ENCODE measurements at places on chromosomes 6 and 20.
A peak's percentile ranks its signal among the peaks of the same experiment; 100 is the strongest.

GRCh38 chr6:168007592-168008338 is 10.3 kb downstream of the KIF25 start:
- DNase-seq = peak; percentile 86

DNA sequence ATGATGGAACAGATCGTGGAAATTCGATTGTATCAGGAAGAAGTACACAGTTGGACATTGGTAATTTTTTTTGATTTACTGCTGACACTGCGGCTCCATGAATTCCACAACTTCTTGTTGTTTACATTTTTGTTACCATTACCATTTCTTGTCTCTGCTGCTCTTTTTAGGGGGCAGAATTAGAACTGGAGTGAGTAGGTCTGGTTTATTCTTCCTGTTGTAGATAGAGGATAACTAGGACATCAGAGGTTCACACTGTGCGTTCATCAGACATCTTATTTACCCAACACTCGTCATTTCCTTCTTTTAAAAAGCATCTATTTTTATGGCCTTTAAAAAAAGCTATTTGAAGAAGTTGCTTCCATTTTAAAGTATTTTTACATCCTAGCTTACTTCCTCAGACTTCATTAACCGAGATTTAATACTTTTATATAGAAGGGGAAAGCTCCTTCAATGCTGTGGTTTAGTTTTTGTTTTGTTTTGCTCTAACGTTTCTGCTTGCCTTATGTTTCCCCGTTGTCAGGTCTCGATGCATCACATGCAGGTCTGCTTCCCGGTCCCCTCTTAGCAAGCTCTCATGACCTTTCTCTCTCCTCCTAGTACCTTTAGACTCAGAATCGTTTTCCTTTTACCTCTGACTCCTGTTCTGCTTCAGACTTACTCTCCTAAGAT is 139.1 kb downstream of the ARID1B start:
- DNase-seq = no peak

- DNase-seq = no peak
Observed at GRCh38 chr20:51400051-51400926, 142.2 kb downstream of the NFATC2 start.

GRCh38 chr6:139738801-139739455 is 364.5 kb upstream of the CITED2 start:
- no peak for DNase-seq

DNA sequence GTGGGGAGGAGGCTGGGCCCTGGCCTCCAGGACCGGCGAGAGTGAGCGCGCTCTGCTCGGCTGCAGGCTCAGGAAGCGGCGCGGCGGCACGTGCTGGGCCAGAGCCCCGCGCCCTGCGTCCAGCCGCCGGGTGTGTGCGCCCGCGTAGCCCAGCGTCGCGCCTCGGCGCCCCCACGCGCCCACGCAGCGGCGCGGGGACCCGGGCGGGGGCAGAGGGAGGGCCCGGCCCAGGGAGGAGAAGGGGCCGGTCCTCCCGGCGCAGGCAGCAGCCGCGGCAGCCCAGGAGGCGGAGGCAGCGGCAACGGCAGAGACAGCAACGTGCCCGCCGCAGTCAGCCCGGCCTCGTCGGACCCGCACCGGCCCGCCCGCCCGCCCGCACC is at the start of gene EYA2:
Gene EYA2 (plus strand): TSS at position 265 of the 380 bp plus-strand sequence. CDS start 95,168 bp downstream, outside the sequence.
- DNase-seq = peak; percentile 28

DNA sequence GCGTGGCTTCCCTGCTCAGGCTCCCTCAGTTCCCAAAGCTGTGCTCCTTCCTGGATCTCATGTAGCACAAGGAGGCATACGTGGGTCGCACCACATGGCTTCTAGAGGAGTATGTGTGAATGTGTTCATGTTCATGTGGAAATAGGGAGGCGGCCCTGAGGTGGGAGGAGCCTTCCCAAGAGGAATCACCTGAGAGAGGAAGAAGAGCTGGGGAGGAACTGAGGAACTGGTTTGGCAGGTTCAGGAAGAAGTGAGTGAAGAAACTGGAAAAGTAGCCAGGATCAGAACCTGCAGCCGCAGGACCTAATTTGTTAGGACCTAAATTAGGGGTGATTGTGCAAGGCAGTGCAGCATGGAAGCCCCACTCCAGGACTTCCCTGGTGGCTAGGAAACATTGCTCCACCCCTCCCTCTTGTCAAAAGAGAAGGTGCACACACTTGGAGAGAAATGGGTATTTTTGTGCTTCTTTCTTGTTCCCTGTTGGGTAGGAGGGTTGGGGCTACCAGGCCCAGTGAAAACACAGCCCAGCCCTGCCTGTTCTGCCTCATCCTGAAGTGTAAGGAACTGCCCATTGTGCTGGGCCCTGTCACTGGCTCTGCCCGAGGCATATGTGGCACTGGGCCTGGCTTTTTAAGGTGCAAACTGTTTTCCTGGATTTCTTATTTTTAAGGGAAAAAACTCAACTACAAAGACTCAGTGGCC is 20.7 kb downstream of the SYNJ2 start:
- DNase-seq = no peak

DNA sequence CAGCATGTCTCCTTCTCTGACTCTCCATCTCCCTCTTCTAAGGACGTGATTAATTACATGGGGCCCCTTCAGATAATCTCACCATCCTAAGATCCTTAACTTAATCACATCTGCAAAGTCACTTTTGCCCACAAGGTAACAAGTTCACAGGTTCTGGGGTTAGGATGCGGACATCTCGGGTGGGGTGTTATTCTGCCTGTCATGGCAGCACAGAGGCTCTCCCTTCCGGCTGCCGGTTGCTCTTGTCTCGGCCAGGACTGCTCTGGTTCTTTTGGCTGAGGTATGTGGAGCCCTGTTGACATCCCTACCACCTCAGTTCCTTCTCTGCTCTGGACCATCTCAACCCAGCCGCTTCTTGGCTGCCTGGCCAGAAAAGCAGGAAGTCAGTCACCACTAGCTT is 4.2 kb upstream of the CST11 start:
- DNase-seq = no peak

- DNase-seq = no peak
Observed at GRCh38 chr6:5659467-5659866, 347.3 kb downstream of the NRN1 start.

GRCh38 chr20:44706301-44707017 is 8.7 kb upstream of the CCN5 start:
- DNase-seq = no peak

DNA sequence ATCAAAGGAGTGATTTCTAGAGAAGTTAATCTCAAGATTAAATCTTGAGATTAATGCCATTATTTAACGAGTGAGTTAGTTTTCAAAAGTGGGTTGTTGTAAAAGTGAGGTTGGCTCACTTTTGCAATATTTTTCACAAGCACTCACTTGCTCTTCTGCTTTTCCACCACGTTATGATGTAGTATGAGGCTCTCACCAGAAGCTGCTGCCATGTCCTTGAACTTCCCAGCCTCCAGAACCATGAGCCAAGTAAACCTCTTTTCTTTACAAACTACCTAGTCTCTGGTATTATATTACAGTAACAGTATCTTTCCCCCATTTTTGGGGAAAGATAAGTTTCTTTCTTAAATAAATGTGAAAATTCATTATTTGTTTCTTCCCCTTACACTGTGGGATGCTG is 227.6 kb upstream of the ZFP64 start:
- no peak for DNase-seq

DNA sequence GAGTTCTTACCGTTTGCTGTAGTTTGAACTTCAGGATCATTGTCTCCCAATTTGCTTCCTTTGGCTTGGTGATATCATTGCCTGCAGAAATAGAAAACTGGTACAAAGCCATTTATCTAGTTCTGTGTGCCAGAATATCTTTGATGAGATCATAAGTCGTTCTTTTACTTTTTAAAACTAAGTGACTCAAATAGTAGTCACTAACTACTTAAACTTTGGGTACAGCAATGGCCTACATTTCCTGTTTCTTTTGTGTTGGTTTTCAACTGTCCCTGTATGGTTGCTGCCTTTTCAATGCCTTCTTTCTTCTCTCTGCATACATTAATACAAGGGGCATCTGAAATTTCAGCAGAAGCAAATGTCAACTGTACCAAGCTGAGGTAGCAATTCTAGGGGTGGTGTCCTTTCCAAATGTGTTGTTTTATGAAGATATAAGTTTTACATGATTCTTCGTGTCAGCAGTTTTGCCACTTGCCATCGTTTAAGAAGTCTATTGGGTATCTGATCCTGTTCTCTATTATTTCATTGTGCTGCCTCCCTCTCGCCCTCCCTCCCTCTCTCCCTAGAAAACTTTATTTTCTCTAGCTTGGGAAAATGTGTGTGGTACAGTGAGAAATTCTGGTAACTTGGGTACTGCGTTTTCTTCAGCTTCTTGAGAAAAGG is 238.5 kb downstream of the FARS2 start:
- no peak for DNase-seq

- no peak for DNase-seq
Observed at GRCh38 chr20:48822879-48823385, 4.9 kb downstream of the PREX1 start.

- peak; percentile 85 for DNase-seq
Observed at GRCh38 chr20:40990542-40991120, 38.0 kb upstream of the TOP1 start.

DNA sequence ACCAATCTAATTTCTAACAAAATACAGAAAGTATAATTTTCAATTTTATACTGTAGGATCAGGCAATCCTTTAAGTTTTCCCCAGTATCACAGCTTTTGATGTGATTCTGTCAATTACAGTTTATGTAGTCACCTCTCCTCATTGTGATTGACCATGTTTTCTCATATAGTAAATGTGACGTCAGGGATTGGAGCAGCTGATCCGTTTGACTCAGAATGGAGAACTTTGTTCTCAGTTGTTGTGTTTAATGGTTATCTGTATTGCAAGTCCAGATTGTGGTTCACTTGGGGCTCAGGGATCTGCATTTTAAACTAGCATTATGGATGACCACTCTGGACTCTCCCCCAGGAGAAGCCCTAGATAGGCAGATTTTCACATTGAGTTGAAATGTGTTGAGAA is 90.6 kb downstream of the DNAH8 start:
- no peak for DNase-seq

- DNase-seq = no peak
Observed at GRCh38 chr6:3644739-3645012, 106.8 kb downstream of the PXDC1 start.

- no peak for DNase-seq
Observed at GRCh38 chr6:45791211-45792168, 224.2 kb downstream of the CLIC5 start.

DNA sequence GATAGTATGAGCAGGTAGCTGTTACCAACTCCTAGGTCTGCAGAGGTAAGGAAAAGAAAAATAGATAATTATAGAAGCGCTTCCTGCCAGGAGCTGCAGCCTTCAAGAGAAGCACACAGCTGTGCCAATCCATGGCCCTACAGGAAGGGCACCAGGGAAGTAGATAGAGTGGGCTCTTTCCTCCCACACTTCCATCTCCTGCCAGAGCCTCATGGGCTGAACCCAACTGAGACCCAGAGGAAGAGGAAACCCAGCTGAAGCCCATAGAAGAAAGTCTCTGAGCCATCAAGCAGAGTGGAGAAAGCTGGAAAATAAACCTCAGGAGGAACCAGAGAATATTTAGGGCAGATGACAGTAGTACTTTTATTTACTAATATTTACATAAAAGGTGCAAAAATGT is 146.7 kb upstream of the ATXN1 start:
- DNase-seq = no peak

DNA sequence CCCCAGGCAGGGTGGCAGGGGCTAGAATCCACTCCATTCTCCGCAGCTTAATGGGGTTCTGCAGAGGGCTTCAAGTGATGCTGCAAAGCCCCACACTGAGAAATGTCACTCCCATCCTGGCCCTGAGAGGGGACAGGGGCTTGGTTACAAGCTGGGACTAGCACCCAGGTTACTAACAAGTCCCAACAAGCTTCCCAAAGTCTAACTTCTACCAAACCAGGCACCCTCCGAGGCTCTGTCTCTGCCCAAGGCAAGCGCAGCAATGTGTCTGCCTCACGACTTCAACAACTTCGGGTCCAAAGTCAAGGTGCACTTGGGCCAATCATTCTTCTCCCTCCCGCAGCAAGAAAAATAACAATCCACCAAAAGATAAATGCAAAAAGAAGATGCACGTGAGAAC is 45.6 kb downstream of the NFATC2 start:
- no peak for DNase-seq

DNA sequence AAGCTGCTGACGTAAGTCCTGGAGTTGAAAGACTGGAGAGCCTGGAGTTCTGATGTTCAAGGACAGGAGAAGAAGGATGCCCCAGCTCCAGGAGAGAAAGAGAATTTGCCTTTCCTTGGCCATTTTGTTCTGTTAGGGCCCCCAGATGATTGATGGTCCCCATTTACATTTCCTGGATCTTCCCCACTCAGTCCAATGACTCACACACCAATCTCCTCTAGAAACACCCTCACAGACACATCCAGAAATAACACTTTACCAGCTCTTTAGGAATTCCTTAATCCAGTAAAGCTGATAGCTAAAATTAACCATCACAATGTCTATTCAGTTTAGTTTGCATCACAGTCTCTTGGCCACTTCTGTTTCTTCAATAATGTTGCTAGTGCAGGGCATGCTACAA is 260.2 kb upstream of the IRAK1BP1 start:
- no peak for DNase-seq

DNA sequence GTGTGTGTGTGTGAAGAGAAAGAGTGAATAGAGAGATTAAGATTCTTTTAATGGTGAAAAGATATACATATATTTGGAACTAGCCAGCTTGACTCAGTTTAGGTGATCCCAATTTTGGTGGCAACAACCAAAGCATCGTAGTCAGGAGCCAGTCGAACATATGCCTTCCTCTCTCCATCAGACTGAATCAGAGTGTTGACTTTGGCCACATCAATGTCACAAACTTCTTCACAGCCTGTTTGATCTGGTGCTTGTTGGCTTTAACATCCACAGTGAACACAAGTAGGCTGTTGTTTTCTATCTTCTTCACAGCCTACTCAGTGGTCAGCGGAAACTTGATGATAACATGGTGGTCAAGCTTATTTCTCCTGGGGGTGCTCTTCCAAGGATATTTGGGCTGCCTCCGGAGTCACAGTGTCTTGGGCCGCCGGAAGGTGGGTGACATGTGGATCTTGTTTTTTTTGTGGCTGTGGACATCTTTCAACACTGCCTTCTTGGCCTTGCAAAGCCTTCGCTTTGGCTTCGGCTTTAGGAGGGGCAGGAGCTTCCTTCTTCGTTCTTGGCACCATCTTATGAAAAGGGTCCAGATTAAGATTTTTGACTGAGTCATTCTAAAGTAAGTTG is 3.4 kb downstream of the HLA-F start:
- no peak for DNase-seq

DNA sequence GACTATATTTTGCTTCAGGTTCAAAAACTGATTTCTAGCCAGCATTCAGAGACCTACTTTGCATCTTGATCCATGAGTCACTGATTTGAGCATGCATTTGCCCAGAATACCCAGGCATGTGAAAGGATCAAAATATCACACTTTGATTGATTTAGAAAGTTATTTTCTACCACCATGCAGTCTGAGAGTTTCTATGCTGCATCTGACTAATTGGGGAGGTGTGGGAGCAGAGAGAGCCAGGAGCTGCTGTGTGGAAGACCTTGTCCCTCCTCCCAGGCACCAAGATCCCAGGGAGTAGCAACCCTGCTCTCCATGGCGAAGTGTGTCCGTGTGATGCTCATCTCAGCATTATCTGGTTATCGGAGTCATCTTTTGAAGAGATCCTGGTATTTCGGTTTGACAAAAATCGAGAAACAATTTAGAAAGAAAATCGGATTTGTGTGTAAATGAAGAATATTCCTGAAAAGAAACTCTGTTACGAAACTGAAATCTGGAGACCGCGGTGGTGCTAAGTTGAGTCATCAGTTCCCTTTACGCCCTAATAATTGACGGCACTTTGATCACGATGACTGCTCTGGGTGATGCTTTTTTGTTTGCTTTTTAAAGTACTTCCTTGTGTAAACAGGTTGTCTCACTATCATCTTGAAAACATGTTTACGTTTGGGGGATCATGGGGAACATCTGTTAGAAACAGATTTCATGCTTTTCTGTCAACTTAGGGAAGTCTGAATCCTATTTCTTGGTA is 193.4 kb downstream of the BACH2 start:
- peak; percentile 9 for DNase-seq
